Activated CD4-positive, alpha-beta memory T cell treated with anti-CD3 and anti-CD28 coated beads for 36 hours (primary cell): ENCODE measurements at places on chromosomes 16 and 17. TPM values are rescaled to one million over a fixed set of nuclear protein-coding genes. Genes with fewer than 3 reads are reported as not detected.
A peak's percentile ranks its signal among the peaks of the same experiment; 100 is the strongest.

The SALL1 gene
- total RNA-seq = not detected

The VMO1 gene
- not detected for total RNA-seq

The CCL13 gene
- total RNA-seq = not detected

The KIF19 gene
- 0.59 TPM for total RNA-seq

The MT1G gene
- total RNA-seq = 5.0 TPM

The AFMID gene
- total RNA-seq = 16.8 TPM

The CBX2 gene
- total RNA-seq = 2.5 TPM

The PYY gene
- total RNA-seq = not detected

The FLYWCH1 gene
- total RNA-seq = 49.2 TPM

The UBALD1 gene
- 13.4 TPM for total RNA-seq

DNA sequence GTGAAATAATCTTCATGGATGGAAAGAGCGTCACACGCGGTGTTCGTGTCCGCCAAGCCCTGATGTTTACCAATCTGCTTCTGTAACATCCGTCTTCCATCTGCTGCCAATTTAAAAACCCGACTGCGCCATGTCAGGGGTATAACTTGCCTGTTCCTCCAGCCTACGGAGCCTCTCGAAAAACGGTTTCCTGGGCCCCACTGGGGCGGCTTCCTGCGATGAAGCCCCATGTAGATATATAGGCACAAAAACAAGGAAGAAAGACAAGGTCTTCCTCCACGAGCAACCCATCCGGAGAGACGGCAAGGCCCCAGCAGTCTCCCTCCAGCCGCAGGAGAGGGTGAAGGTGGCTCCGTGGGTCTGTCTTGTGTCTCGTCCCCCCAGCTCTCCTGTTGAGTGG is at the start of gene PTX4:
TSS of gene PTX4 (minus strand) at position 326 of the 400 bp plus-strand sequence. CDS start at position 291, 35 bp downstream.
- DNase-seq = no peak

GRCh38 chr17:44952946-44953475 is 5.4 kb upstream of the KIF18B start:
- peak; percentile 3 for DNase-seq

DNA sequence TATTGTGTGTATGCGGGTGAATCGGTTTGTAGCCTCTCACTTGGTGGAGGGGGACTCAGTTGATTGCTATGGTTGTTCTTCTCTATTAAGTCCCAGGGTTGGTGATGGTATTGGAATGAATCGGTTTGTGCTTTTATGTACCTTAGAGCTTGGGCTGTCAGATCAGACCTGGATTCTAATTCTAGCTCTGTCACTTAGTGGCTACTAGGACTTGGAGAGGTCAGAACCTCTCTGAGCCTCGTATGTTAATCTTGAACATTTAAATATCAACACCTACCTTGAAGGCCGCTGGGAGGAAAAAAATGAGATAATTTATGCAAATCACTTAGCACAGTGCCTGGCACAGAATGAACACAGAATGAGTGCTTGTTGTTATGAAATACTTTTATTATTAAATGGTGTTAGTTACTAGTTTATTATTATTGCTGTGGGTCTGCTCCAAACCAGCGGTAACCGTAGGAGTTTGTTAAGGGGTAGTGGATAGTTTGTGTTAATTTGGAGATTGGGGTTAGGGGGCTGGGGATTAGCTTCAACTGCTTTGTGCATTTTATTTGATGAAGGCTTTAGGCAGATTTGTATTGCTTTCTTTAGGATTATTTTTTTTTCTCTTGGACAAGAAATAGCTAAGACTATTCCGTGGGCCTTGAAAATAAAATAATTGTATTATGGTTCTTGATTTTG is 3.5 kb downstream of the KDM6B start:
- no peak for DNase-seq

- no peak for DNase-seq
Measured at GRCh38 chr16:74200921-74201320, 95.7 kb upstream of the PSMD7 start.

DNA sequence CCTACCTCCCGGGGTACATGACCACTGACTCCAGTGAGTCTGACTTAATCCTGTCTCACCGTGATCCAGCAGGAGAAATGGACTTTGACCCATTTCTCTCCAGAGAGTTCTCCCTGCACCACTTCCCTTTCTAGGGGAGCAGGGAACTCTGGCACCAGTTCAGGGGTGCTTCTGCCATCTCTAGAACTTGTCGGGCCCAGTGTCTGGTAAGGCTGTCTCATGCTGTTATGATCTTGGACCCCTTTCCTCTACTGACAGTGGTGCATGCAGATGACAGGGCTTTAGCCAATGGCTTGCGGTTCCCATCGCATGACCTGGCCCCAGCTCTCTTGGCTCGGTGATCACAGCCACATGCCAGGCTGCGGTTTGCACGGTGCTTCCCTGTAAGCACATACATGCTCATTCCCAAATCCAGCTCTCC is 62.0 kb downstream of the SLC39A11 start:
- no peak for DNase-seq

GRCh38 chr17:63753215-63753614 is 11.6 kb upstream of the STRADA start:
- DNase-seq = no peak

DNA sequence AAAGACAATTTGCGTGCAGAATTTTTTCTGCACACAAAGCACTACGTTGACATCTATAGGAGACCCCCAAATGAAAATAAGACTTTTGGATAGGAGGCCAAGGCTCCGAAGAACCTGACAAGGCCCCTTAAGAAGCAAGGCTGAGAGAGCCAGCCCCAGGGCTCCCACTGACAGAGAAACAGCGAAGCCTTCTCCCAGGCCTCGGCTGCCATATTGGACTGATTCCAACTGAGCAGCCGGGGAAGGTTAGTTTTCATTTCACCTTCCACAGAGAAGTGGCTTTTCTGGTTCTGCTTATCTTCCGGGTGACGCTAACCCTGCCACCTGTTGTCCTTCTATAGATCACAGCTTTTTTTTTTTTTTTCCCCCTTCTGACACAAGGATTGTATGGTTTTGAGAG is 356.7 kb downstream of the SOX9 start:
- no peak for DNase-seq

- no peak for DNase-seq
Measured at GRCh38 chr17:78534492-78535272, 42.5 kb downstream of the DNAH17 start.

DNA sequence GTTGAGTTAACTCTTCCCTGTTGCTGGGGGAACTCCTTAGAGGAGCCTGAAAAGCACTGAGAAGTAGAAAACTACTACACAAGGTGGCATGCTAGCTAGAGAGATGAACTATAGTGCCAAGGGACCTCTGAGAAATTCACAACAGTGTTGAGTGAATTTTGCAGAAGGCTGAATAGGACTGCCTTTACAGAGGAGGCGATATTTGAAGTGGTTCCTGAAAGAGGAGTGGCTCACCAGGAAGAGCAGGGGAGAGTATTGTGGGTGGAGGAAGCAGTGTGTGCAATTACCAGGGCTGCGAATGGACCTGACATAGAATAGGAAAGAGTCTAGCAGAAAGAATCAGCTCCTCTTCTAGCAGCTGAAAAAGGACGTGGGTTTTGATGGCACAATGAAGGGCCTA is 66.4 kb downstream of the CDK5R1 start:
- DNase-seq = no peak

DNA sequence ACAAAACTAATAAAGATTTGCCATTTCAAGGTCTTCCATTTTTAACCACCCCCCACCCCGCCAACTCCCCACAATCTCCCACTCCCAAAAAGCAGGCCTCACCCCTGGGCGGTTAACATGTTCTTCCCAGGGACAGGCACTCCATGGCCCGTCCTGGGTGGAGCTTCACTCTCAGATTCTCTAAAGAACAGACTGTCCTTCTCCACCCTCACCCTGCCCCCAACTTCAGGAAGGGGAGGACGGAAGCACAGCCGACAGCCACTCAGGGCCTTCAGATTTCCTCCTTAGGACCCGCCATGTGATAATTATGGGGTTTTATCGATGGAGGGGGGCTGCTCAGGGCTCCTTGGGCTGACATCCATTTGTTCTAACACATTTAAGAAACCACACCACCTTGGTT is 61.9 kb downstream of the ZFHX3 start:
- no peak for DNase-seq

DNA sequence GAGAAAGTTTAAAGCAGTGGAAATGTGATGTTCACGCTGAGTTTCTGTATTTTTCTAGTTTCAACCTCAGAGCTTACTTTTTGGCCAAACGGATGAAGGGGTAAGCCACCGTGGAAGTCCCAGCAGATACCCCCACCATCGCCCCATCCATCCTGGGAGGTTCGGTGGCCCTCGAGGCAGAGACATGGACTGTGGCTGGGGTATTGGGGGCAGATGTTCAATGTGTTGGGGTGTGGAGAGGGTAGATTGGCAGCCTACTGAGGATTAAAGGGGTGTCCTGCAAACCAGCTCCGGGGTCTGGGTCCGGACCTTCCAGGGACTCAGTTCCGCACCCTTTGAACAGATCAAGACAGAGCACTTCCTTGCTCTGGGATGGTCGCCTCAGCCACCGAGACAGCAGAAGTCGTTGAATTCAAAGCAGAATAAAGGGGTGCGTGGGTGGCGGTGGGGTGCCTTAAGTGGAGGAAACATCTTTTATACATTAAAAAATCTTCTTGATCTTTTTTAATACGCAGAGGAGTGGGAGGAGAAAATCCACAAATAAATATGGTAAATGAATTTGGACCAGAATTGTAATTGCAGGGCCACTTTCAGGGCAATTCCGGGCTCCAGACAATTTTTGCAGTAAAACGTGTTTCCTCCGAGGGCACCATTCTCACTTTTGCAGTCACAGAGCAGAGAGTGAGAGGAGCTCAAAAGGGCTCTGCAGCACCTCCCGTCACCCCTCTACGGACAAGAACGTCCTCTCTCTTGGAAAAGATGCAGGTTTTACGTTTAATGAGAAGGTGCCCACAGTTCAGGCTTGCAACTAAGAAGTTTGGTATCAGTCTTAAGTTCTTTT is 8.2 kb upstream of the CBX8 start:
- peak; percentile 28 for DNase-seq

GRCh38 chr16:81004646-81005353 is 1.9 kb downstream of the CMC2 start:
- peak; percentile 18 for DNase-seq

DNA sequence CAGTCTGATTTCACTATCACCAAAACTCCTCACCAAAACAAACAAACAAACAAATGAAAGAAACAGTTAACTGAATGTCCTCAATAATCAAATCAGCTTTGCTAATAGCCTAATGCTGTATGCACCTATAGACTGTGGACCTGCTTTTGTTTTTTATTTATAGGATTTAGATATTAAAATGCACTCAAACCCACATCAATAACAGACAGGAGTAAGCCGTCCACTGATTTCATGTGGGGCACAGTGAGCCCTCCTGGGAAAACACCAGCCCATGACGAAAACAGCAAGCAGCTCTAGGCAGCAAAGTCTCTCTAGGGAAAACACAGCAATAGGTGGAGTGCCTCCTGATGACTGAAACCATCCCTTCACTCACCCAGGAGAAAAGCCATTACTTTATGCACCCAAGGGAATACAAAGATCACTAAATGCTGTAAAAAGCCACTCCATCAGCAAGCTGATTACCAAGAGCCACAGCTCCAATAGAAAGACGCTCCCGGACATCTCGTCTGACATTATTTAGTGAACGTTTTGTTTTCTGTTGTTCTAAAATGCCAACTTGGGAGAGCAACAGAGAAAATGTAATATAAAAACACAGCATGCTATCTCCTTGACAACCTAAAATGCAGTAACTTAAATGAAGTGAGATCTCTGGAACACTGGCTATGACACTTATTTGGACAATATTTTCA is 47.8 kb downstream of the ANKFY1 start:
- no peak for DNase-seq

DNA sequence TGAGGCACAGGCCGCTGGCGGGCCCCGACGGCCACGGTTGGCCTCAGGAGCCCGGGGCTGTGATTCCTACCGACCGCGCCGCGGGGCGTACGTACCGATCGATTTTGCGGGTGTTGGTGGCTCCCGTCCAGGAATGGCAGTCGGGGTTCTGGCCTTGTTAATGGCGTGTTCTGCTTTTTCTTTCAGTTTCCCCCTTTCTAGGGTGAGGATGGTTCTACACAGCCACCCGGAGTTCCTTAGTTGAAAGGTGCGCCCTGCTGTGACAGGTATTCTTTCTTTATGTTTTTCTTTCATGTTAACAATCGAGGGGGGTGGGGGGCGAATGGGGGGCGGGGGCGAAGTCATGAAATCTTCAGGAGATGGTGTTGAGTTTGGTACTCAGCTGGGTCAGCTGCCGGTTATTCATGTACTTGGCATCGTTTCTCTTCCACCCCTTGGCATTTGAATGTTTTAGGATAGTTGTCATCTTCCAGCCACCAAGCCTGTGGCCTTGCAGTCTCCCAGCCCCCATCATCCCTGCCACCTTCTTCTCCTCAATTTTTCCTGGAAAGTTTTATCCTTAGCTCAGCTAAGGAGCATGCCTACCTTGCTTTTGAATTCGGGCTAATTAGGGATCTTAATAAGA is 802 bp downstream of the CYLD start:
- peak; percentile 67 for DNase-seq

- no peak for DNase-seq
Measured at GRCh38 chr16:4684763-4685162, 8.6 kb upstream of the NUDT16L1 start.

- DNase-seq = peak; percentile 84
Measured at GRCh38 chr17:41965694-41966462, 717 bp upstream of the CNP start.
